ENCODE measurements at places on chromosomes 7 and 10. TPM values are rescaled to one million over a fixed set of nuclear protein-coding genes. Genes with fewer than 3 reads are reported as not detected.

- DNase-seq, result no peak
Measured at GRCh38 chr10:100775386-100775785, 30.0 kb downstream of the PAX2 start.

DNA sequence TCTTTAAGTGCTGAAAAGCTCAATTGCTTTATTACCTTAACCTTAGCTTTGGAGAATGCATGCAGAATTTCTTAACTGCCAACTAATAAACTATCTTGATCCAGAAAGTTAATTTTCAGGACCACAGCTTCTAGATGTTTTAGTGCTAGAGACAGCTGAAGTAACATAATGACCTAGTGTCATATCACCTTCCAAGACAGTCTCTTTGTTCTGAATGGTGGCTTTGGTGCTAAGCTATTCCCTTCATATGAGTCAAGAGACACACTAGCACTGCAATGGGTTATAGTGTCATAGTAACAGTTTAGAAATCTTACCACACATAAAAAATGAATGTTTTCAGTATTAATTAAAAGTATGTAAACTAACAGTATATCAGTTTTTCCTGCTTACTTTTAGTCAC, 115.4 kb upstream of the LRRN3 start:
- DNase-seq, result no peak

DNA sequence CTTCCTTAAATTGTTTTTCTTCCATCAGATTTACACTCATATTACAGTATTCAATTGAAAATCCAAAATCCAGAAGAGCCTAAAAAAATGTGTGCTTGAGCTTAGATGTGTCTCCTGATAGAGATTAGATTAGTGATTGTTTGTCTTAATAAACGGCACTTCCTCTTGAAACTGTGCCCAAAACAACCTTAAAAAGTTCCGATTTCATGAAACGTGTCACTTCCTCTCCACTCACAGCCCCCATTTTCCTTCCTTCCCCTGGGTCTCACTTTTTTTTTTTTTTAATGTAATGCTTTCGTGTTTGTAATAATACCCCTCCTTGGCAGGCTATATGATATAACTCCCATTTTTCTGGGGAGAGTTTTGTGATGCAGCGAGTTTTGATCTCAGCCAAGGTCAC, 114.8 kb upstream of the ADO start:
- DNase-seq, result peak; percentile 16

DNA sequence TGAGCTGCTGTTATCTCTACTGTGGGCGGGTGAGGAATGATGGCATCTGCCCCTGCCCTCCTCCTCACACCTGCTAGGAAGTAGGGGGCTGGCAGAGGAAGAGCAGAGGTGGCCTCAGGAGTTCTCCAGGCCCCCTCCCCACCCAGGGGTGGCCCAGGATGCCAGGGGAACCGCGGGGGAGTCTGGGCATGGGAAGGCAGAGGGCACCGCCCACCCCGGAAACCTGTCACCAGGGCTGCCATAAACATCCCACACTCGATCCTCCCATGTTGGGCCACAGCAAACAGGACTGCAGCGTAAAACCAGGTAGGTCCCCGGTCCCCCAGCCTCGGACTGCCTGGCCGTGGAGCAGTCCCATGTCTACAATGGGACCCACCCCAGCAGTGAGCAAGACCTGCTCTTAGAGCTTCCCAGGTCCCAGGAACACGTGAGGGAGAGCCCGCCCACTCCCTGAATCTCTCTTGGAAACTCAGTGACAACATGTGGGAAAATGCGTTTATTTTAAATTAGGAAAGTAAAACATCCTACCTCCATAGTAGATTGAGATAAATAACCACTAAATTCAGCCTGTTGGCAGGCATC, 23.4 kb downstream of the EBF3 start:
- no peak for DNase-seq

Gene NOC3L
- 6.0 TPM for polyA plus RNA-seq

DNA sequence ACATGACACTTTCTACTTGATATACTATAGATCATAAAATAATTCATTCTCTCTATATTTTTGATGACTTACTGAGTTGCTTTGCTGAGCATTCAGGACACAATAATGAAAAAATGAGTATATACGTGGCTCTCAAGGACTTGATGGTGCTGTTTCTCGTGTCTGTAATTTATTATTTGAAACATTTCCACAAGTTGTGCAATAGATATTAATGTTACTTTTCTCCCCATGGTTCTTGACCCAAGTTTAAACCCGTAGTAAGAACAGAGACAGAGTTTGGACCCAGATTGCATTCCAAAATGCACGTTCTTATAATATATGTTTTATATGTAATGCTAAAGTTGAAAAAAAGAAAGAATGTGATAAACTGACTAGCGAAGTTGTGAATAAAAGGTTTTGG, 94.2 kb upstream of the FAM3C start:
- DNase-seq, result no peak

DNA sequence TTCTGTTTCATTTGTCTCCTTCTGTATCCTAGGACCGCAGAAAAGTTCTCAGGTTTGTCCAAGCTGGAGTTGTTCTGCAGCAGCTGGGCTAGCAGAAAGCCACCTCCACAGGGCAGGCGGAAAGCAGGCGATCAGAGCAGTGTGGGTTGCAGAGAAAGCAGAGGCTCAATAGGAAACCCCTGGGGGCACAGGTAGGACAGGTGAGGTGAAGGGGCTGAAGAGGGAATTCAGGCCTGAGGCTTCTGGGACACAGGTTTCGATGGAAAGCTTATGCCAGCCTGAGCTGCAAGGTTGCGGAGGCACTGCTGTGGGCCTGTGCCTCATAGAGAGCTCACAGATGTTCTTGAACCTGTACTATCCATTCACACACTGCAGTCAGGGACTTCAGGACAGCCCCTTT, 194.9 kb upstream of the TPK1 start:
- DNase-seq, result no peak

Gene TNRC18
- polyA plus RNA-seq, result 12.5 TPM

GRCh38 chr7:29116361-29117200, 29.8 kb downstream of the CPVL start:
- no peak for DNase-seq

Gene SLC16A9
- polyA plus RNA-seq, result 91.1 TPM

Gene NKX2-3
- polyA plus RNA-seq, result not detected

GRCh38 chr10:129170812-129171211, 296.2 kb upstream of the MGMT start:
- no peak for DNase-seq

- DNase-seq, result no peak
Measured at GRCh38 chr7:69032848-69033247, 565.4 kb upstream of the AUTS2 start.

DNA sequence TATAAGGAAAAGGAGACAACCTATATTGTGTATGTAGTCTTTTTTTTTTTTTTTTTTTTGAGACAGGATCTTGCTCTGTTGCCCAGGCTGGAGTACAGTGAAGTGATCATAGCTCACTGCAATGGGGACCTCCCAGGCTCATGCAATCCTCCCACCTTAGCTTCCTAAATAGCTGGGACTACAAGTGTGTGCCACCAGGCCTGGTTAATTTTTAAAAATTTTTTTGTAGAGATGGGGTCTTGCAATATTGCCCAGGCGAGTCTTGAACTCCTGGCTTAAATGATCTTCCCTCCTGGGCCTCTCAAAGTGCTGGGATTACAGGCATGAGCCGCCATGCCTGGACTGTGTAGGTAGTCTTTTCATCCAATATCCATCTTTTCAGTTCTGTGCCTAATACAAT, 78.7 kb upstream of the ARHGAP21 start:
- no peak for DNase-seq

Gene MRC1
- polyA plus RNA-seq, result 3.4 TPM
